Pons (tissue), 1 donor: ENCODE measurements at places on chromosomes 4 and X.
A peak's percentile ranks its signal among the peaks of the same experiment; 100 is the strongest.

GRCh38 chr4:3514806-3515501 is 17.3 kb downstream of the LRPAP1 start:
- no peak for DNase-seq

- DNase-seq, result no peak
These were observed 86.5 kb downstream of the ADRA2C start for GRCh38 chr4:3852711-3853110.

GRCh38 chrX:135438734-135439043 is 16.9 kb downstream of the SMIM10L2A start:
- DNase-seq, result no peak

DNA sequence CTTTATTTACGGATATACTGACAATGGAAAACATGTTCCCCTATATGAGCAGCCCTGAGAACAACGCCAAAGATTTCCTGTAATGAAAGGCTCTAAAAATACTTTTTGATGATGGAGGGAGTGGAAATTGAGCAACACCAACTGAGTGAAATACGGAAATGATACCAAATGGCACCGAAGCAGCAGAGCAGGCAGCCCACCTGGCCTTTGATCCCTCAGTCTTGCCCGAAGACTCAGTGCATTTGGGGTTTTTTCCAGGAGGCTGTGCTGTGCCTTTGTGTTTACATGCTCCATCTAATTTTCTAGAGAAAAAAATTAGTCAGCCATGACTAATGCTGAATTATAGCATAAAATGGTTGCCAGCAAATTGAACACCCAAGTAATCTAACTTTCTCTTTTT is 169.9 kb upstream of the RBPJ start:
- peak; percentile 55 for DNase-seq

- DNase-seq, result no peak
These were observed 1.4 kb upstream of the SORCS2 start for GRCh38 chr4:7190691-7191545.

DNA sequence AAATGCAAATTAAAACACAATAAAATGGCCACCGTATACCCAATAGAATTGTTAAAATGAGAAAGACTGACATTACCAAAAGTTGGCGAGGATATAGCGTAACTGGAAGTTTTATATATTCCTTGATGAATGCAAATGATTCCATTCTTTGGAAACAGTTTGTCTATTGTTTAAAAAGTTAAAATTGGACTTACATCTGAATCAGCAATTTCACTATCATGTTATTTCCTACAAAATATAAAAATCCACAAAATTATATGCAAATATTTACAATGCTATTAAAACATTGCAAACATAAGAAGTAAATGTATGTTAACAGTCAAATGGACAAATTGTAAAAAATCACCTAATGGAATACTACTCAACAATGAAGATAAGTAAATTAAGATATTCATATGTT is 852.2 kb upstream of the NDST4 start:
- no peak for DNase-seq

GRCh38 chr4:37528166-37528885 is 157.8 kb downstream of the RELL1 start:
- DNase-seq, result peak; percentile 2

DNA sequence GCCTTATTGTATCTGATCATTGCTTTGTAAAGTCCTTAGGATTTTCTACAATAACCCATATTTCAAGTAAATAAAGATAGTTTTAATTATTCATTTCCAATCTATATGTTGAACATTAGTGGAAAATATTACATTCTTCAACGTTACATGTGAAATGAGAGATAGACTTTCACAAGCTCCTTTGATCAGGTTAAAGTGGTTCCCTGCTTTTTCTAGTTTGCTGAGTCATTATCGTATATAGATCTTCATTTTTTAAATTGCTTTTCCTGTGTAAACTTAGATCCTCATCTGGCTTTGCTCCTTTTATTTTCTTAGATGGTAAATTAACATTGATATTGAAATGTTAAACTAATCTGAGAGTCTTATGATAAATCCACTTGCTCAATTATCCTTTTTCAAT is 599.0 kb downstream of the TRAM1L1 start:
- no peak for DNase-seq
